Activated CD8-positive, alpha-beta memory T cell treated with anti-CD3 and anti-CD28 coated beads for 4 hours (primary cell): ENCODE measurements at places on chromosomes 1 and 21.

GRCh38 chr1:202004711-202005110 is 5.7 kb upstream of the ELF3 start:
- no peak for DNase-seq

GRCh38 chr1:78303620-78304019 is 187.2 kb upstream of the PTGFR start:
- DNase-seq, result no peak

DNA sequence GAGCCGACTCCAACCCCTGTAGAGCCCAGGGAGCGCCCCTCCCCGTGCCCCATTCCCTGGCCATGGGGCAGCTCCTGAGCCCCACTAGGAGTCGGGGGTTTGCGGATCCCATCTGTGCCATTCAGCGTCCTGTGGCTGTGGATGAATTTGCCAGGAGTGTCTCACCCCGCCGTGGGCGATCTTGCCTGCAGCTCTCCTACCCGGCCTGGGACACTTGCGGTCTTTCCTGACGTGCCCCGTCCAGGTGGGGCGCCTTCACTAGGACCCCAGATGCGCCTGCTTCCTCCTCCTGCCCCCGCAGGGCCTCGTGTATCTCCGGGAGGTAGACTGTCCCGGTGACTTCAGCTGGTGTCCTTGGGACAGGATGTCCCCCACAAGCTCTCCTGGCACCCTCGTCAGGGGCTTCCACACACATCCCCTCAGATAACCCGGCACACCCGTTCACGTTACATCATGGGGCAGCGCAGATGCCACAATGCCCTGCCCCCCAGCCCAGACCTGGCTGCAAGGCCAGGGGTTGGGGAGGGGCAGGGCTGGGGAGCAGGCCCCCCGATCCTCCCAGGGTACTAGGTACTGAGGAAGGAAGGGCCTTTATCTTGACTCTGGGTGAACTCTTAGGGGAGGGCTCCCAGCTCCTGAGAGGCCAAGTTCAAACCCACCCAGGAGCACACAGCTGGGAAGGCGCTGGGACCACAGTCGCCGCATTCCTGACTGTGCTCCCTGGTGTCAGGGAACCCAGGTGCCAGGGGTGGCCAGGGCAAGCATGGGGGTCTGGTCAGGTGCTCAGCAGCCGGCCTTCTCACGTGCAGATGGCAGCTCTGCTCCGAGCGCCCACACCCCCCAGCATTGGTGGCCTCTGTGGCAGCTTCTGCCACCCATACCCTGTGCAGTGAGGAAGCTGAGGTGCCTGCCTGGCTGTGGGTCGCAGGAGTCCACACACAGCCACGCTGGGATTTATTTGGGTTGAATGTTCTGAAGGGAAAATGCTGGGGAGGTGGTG is 53.4 kb upstream of the COL6A1 start:
- DNase-seq, result no peak

DNA sequence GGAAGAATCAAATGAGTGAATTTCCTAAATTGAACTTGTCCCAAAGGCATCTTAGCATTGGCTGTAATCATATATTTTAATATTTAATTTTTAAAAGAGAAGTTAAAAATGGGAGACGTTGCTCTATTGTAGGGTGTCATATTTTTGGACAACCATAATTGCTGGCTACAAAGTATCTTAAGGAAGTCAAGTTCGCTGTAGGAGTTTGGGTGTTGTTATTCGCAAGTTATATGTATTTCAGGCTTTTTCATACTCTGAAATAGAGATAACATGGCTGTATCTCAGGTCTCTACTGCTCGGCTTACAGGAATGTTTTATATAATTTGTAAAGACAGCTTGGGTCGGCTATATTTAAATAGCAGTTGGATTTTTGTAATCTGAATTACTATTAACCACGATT is 852 bp downstream of the TMEM50A start:
- DNase-seq, result no peak

- DNase-seq, result no peak
Measured at GRCh38 chr21:32476661-32477423, 64.3 kb downstream of the EVA1C start.

- DNase-seq, result no peak
Measured at GRCh38 chr1:54580856-54581550, 33.0 kb downstream of the ACOT11 start.

DNA sequence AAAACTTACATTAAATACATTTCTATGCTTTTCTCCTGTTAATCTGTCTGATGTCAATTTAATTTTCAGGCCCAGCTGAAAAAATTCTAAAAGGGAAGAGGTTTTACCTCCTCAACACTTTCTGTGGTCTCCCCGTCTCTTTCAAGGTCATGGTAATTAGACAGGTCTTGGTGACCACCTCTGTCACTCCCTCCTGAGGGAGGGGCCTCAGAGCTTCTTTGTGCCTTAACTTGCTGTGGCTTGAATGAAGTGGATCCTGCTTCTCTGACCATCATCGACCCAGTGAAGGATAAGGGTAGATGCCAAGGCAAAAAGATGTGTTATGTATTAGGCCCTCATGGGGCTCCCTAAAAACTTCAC is 40.8 kb upstream of the OSBPL9 start:
- no peak for DNase-seq

GRCh38 chr1:171137580-171137979 is 46.9 kb downstream of the FMO3 start:
- DNase-seq, result no peak

GRCh38 chr1:237282208-237282783 is 240.3 kb downstream of the RYR2 start:
- no peak for DNase-seq
